ENCODE measurements at places on chromosomes 5 and 9. TPM values are rescaled to one million over a fixed set of nuclear protein-coding genes. Genes with fewer than 3 reads are reported as not detected.
A peak's percentile ranks its signal among the peaks of the same experiment; 100 is the strongest.

DNA sequence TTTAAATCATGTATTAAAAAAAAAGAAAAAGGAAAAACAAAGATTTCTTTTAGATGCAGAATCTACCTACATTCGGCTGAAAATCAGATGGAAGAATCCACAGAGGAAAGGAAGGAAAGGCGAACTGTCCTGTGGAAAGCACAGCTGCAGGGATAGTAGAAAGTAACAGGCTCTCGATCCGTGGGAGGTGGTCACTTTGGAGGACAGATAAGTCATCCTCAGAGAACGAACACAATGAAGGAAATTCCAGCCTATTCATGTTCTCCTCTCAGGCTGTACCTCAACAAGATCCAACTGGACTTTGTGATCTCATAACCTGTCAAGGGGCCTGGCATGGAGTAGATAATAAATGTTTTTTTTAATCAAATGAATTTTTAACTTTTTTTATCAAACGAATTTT lies 72.8 kb downstream of the NR6A1 start:
- no peak for ATAC-seq

- ATAC-seq, result no peak
These were observed 55.4 kb downstream of the STK32A start for GRCh38 chr5:147290261-147290660.

Gene MYO10
- total RNA-seq, result 0.80 TPM

- no peak for ATAC-seq
These were observed 42.6 kb downstream of the SLF1 start for GRCh38 chr5:94661086-94661485.

DNA sequence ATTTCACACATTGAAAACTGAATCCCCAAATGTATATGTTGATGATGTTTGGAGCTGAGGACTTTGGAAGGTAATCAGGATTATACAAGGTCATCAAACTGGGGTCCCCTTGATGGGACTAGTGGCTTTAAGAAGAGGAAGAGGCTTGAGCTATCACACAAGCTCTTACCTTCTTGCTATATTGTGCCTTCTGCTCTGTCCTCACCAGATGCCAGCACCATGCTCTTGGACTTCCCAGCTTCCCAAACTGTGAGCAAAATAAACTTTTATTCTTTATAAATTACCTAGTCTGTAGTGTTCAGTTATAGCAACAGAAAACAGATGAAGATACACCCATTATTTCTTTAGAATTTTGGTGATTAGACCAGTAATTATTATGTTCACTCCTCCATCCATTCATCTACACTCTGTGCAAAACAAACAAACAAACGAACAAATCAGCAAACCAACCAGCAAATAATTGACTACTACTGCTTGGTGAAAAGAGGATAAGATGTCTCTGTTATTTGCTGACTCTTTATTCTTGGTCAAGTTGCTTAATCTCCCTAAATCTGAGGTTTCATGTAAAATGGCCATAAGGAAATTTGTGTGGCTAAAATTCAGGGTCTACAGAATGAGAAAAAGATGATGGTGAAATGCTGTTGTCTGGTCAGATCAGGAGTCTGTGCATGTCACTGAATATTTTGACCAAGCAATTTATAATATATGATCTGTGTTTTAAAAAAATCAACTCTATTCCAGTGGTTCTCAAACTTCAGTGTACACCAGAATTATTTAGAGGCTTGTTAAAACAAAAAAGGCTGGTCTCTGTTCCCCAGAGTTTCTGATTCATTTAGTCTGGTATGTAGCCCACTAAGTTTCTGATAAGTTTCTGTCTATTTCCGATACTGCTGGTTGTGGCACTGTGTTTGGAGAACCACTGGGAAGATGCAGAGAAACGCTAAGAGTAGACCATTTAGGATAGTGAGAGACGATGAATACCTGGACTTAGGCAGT lies 854.1 kb downstream of the MAT2B start:
- ATAC-seq, result no peak

Gene ORM1
- total RNA-seq, result not detected

DNA sequence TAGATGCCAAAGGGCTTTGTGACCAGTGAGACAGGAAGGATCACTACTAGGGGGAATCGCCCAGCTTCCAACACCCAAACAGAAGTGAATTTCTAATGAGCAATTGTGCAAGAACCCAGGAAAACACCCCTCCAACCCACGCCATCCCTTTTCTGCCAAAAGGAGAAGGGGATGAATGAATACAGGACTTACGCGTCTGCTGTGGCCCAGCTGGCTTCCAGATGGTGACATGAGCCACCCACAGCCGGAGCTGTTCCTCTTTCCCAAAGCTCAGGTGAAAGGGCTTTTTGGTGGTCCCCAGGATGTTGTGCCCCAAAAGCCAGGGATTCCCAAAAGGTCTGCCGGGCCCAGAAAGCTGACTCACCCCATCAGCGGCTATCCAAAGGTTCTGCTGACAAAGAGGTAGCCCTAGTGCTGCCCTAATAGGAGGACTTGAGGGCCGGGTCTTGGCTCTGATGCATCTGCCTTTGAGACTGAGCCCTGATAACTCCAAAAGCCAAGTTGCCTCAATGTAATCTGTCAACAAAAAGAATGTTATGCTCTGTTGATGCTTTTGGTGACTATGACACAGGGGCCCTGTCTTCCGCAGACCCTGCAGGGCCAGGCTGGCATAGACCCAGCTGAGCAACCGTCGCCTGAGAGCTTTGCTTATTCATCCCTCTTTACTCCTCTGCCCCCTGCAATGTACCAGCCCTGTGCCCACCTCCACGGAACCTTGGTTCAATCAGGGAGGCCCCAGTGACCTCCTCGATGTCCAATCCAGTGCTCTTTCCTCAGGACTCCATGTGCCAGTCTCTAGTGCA lies 14.5 kb downstream of the GSN start:
- no peak for ATAC-seq

DNA sequence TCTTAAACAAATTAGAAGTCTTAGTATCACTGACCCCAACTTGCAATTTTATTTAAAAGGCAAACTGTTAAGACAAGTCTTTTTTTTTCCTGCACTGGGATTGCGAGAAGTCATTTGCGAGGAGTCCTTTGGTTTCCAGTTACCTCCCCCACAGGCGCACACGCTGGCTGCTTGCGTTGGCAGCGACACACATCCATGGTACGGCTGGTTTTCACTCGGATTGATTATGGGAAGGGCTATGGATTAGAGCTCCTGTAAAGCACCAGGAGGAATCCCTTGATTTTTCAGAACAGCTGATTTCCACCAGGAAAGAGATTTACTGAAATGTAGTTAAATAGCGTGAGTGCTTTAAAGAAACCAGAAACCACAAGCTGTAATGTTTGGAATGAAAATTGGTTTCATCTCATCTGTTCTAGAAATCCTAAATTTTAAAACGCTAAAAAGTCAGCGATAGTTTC lies 737 bp downstream of the SLC1A3 start:
- no peak for ATAC-seq

- no peak for ATAC-seq
These were observed 15.3 kb upstream of the SLC9A3 start for GRCh38 chr5:539469-540070.

DNA sequence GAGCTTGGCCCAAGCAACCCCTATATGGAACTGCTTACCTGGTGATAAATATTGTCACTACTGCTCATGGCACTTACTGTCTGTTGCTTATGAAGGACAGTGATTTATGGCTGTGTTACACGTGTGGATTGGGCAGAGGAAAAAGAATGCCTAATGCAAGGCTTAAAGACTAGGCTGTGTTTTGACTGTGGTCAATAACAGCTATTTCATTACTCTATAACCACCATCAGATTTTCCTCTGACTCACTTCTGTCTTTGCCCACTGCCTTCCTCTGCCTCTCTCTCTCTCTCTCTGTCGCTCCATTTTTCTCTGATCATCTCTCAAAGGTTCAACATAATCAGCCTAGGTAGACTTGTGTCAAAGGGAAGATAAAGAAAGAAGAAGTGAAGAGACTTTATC lies 96.2 kb downstream of the TLR4 start:
- peak; percentile 37 for ATAC-seq

GRCh38 chr9:105258225-105258737 lies 13.8 kb downstream of the SLC44A1 start:
- ATAC-seq, result no peak

- no peak for ATAC-seq
These were observed 18.6 kb downstream of the BAAT start for GRCh38 chr9:101366038-101366756.

DNA sequence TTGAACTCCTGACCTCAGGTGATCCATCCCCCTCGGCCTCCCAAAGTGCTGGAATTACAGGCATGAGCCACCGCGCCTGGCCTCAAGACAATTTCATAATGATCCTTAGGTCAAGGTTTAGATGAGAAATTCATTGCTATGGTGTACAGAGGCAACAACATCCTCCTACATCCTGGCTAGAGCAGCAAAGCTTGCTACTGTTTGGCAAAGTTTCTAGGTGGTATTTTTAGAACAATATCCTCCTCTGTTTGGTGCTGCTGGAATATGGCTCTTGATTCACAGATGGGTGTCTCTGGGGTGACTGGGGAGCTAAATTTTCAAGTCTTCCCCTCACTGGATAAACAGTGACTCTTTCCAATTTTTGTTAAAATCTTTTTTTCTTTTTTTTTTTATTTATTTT lies 30.6 kb downstream of the CRHBP start:
- ATAC-seq, result no peak

DNA sequence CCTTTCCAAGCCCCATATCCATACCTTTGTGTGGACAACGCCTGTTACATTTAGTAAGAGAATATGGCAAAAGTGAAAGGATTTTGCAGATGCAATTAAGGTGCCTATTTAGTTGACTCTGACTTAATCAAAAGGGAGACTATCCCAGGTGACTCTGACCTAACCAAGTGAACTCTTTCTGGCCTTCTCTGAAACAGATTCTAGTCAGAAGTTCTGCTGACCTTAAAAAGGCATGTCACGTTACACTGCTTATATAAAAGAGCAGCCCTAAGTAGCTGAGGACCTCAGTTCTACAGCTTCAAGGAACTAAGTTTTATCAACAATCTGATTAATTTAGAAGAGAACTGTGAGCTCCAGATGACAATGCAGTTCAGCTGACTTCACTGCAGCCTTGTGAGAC lies 5.7 kb upstream of the TICAM2 start:
- no peak for ATAC-seq

DNA sequence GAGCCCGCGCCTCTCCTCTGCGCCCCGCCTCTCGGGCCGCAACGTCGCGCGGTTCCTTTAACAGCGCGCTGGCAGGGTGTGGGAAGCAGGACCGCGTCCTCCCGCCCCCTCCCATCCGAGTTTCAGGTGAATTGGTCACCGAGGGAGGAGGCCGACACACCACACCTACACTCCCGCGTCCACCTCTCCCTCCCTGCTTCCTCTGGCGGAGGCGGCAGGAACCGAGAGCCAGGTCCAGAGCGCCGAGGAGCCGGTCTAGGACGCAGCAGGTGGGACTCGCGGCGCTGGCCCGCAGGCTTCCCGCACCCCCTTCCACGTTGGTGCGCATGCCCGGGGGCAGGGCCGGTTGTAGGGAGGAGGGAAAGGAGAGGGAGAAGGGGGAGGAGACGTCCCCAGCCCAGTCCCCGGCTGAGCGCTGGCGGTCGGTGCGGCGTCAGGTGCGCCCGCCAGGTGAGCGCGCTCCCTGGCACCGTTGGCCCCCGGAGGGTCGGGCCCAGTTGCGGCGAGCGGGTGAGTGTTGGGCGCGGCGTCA lies at the start of gene OCLN:
Gene OCLN (plus strand): TSS at position 400 of the 532 bp plus-strand sequence. CDS start 11,455 bp downstream, outside the sequence.
- peak; percentile 23 for ATAC-seq

GRCh38 chr9:14236591-14236990 lies 77.3 kb downstream of the NFIB start:
- ATAC-seq, result no peak

DNA sequence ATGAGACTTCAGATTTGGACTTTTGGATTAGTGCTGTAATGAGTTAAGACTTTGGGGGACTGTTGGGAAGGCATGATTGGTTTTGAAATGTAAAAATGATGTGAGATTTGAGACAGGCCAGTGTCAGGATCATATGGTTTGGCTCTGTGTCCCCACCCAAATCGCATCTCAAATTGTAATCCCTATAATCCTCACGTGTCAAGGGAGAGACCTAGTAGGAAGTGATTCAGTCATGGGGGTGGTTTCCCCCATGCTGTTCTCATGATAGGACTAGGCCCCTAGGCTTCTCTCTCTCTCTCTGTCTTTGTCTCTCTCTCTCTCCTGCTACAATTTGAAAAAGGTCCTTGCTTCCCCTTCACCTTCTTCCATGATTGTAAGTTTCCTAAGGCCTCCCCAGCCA lies 473.3 kb upstream of the CD180 start:
- ATAC-seq, result no peak

Gene GFI1B
- not detected for total RNA-seq

DNA sequence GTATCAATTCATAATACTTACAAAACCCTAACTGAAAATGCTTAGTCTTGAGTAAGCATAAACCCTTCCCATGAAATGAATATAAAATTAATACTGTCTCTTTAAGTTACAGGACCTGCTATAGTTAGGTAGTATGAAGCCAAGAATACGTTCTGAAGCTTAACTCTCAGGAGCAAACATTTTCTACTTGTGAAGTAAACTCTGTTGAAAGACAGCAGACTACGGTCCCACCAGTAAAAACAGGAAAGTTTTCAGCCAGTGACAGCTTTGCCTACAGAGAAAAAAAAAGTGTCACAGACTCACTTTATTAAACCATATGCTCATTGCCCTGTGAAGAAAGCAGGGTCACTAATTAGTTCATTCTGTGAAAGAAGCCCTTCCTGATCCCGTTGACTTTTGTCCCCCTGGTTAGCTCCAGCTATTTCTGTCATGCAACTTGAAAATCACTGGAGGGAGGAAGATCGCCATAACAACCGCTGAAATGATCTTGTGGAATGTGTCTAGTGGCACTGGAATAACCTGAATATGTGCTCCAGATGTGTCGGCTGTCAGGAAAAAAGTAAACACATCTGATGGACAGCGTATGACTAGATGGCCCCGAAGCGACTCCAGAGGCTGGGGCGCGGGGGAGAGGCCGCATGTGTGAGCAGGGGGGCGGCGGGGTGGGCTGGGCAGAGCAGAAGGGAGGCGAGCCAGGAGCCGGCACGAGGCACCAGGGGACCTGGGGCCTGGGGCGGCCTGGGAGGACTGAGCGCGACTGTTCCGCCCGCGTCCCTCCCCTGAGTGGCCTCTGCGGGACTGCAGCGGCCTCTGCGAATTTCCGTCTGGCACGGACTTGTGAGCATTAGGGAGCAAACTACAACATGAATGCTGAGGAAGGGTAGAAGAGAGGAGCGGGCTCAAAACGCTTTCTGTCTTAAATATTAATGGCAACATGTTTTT lies 41.9 kb downstream of the BNC2 start:
- ATAC-seq, result no peak

Gene CXCL14
- total RNA-seq, result not detected

Gene NOXA1
- 0.58 TPM for total RNA-seq

DNA sequence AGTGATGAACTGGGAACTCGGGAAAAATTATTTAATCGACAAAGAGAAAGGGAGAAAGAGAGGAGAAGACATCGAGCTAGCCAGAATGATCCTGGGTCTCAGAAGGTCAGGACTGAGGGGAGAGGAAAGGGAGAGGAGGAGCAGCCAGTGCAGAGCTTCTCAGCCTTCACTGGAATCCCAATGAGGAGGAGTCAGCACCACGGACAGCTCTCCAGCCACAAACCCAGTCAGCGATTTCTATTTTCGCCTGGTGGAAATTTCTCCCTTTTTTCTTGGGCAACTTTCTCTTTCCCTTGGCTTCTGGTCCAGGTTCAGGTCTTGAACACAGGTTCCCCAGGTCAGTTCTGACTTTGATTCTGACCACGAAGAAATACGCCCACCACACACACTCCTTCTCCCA lies 1.6 kb upstream of the BRINP1 start:
- ATAC-seq, result no peak

Gene TMEM171
- not detected for total RNA-seq

Gene DRD1
- total RNA-seq, result not detected

- no peak for ATAC-seq
These were observed 177.6 kb upstream of the ST8SIA4 start for GRCh38 chr5:101080462-101081240.
